ENCODE measurements at places on chromosomes 2 and 18.

DNA sequence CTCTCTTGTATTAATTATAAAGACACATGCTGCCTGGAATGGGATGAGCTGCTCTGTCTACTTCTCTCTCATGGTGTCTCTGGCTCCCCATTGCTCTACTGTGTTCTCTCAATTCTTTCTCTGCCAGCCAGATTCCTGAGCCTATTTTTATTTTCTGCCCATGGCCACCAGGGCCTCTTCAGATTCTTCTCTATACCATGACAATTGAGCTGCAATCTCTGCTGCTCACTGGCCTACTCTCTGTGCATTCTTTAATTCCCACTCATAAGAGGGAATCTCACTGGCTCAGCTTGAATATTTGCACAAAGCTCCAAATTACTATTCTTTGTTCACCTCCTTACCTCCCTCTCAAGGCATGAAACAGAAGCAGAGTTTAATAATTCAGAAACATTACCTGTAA is 161.4 kb upstream of the GULP1 start:
- no peak for DNase-seq

GRCh38 chr2:164220265-164220664 is 401.0 kb downstream of the GRB14 start:
- no peak for DNase-seq

DNA sequence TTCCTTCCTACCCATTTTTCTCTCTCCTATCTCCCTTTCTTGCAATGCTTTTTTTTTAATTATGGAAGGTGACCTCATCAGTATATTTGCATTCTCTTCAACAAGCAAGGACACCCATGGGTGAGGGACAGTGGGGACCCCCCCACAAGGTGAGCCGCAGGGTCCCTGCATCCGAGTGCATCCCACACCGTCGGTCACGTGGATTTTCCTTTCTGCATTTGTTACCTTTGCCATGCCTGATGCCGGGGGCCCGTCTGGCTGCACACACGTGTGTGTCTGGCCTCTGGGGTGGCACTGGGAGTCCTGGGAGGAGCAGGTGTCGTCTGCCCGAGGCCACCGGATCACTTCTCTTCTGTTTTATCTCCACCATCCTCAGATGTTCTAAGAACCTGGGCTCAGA is 30.1 kb upstream of the SNTG2 start:
- DNase-seq, result no peak

DNA sequence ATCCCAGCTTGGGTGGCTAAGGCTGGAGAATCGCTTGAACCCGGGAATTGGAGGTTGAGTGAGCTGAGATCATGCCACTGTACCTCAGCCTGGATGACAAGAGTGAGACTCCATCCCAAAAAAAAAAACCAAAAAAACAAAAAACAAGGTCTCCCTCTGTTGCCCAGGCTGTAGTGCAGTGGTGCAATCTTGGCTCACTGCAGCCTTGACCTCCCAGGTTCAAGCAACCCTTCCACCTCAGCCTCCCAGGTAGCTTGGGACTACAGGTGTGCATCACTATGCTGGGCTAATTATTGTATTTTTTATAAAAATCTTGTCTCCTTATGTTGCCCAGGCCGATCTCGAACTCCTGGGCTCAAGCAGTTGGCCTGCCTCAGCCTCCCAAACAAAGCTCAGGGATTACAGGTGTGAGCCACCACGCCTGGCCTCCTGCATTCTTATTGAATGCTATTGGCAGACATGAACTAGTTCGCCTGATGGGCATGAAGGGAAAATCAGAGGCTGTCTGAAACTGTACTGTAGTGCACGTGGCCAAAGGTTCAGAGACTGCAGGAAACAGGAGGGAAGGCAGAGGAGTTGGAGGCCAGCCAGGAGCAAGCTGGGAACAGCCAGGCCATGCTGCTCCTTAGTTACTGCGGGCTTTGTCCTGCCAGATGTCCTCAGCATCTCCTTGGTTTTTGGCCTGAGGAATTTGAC is 16.0 kb upstream of the ASXL2 start:
- DNase-seq, result peak; percentile 36

DNA sequence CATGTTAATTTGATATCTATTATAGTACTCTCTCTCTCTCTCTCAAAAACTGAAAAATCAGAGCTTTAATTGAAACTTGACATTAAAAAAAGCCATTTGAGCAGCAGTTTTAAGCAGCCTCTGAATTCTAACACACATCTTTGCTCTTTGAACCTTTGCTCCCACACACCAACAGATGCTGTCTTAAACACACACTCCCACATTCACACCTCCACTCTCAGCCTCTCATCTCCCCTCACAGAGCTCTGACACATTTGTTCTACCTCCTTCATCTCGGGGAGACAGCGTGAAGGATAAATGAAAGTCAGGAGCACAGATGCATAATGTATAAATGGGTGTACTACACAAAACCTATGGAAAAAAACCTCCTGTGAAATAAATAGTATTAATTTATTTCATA is 95.2 kb downstream of the NAB1 start:
- no peak for DNase-seq

DNA sequence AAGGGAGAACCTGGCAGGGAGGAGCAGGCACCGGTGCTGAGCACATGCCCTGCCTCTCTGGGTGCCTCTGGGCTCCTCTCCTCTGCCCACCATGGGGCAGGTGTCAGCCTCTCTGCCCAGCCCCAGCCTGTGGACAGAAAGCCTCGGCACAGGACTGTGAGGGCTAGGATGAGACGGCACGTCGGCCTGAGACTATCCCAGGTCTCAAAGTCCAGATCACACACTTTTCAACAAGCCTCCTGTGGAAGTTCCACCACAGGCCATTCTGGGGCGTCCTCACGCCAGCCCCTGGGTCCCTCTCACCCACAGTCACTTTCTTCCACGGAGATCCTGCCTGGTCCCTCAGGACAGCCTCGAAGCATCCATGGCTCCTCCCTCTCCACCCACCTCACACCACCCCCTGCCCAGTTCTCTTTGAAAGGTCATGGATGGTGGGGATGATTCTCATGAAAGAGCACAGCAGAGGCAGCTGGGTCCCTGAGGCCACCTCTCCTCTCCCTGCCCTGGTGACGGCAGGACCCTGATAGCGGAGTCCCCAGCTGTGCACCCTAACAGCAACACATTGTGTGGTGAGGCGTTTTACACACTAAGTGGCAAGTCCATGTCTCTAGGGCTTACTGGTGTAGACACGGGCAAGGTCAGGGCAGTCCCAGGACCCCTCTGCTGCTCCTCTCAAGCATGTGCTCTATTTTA is 569.4 kb upstream of the SALL3 start:
- no peak for DNase-seq

DNA sequence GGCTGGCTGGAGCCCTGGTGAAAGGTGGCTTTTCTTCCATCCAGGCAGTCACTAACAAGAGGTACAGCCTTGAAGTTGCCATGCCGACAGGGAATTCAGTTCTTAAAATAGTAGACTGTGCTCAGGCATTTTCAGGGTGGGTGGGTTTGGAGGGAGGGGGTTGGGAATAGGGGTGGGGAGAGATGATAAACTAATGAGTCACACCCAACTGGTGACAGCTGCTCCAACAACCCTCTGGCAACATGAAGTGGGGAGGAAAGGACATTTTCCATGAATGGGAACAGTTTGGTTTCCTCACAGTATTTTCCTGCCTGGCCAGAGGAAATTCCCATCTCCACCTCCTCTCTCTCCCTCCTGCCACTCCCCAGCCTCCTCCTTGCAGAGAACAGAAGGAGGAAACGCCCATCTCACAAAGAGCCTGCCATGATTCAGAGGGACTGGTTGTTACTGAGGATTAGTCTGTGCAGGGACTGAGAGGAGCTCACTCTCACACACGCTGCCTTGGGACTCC is 113.0 kb upstream of the SLC1A4 start:
- peak; percentile 52 for DNase-seq

DNA sequence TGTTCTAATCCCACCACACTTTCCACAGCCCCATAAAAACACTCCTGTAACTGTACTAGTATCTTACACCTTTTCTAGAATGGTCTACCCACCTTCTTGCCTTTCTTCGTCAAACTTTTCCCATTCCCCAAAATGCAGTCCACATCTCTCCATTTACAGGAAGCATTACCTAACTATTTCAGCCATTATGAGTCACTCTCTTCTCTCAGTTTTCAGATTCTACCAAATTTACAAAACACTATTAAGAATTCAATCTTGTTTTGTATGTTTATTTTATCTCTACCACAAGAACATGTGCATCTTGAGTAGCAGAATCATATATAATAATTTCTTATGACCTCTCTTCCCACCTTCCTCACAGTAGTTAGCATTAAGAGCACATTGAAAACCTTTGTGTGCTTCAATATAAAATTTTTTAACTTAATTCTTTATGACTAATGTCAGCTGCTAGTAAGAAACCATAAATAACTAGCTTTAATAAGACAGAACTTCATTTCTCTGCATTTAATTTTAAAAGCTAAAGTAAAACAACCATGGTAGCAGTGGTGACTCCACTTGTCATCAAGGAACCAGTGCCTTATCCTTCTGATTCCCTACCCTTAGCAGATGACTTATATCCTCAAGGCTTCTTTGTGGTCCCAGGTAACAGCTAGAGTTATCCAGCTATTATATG is 56.6 kb upstream of the MAP2 start:
- DNase-seq, result no peak

GRCh38 chr2:138493334-138493733 is 8.2 kb upstream of the SPOPL start:
- DNase-seq, result no peak

DNA sequence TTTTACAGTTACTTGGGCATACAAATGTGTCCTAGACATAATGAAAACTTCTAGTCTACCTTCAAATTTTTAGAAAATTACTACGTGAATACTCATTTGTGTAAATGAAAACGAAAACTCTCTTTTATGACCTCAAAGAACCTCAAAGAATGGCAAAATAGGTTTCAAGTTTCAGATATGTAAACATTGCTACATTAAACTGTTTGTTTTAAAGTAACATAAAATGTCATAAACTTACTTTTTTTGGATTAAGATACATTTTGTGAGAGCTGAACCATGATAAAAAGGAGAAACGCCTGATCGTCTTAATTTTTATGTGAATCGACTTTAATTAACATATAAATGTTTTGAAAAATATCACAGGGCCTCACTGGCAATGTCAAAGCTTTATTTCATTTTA is 91.4 kb downstream of the PPP1R1C start:
- no peak for DNase-seq

GRCh38 chr2:46735108-46735691 is 180.4 kb downstream of the MCFD2 start:
- DNase-seq, result no peak

DNA sequence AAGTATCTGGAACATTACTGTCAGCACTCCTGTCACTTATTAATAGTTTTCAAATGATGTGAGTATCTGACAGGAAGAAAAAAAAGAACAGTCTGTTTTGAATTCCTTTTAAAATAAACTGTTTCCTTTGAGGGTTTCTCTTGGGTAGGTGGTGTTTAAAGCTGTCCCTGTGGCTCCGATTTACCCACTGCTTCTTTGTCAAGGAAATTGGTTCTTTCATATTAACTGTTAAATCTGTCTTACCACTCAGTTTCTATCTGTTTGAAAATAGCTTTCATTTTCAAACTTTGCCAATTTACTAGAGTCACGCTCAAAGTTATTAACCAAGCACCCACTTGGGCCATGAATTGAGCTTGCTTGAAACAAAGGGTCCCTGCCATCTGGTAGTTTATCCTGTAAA is 614.6 kb upstream of the NXPH2 start:
- no peak for DNase-seq

DNA sequence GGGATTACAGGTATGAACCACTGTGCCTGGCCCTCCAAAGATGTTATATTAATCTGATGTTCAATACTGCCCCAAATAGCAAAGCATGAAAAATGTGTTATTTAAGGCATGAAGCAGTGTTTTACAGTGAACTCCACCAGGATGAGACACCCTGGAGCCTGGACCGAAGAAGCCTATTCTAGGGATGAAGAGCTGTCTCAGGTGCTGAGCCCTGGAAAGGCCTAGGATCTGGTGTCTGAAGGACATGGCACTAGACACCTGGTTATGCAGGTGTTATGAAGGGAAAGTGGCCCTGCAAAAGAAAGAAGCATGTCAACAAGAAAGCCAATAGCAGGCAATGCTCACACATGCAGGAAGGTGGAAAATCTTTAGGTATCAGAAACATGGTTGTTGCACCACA is 374.4 kb downstream of the CLIP4 start:
- DNase-seq, result no peak

- no peak for DNase-seq
Observed at GRCh38 chr2:173752152-173752551, 213.0 kb downstream of the SP3 start.

DNA sequence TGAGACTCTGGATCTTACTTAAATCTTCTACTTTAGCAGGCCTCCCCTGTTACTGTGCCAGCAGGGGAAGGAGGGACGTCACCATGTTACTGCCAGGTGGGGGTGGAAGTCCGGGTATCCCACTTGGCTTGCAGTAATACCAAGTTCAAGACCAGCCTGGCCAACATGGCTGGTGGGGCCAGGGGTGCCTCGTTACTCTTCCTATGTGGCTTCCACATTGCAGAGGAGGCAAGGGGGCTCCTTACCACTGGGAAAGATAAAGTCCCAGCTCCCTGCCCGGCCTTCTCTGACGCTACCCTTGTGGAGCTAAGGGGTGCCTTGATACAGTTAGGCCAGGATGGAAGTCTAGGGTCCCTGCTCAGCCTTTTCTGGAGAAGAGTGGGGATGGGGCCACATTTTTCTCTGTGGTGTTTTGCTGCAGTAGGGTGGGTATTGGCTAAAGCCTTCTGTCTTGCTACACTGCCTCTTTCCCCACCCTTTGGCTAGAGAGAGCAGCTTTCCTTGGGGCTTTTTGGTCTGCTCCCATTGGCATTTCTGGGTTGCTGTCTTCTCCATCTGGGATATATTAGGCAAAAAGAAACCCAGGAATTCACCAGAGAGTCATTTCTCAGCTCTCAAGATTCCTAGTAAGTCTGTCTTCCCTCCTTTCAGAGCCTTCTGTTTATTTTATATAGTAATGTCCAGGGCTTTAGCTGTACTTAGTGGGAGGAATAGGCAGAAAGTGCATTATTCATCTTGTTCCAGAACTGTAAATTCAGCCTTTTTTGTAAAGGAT is 21.9 kb downstream of the ELMOD3 start:
- DNase-seq, result no peak

DNA sequence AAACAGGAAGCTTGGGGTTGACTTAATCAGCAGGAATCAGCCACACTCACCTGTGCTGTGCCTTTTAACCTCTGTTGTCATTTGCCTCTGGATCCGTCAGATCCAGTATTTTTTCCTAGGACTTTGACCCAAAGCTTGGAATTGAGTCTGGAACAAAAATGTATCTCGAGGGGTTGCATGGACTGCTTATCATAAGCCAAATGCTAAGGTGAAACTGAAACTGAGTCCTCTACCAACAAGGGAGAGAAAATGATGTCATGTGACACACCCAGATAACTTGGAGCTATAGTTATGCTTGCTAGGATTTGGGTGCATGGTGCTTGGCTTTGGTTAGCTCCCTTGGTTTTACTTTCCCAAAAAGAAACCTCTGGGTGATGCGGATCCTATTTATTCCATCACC is 2158.6 kb upstream of the PIK3C3 start:
- no peak for DNase-seq

DNA sequence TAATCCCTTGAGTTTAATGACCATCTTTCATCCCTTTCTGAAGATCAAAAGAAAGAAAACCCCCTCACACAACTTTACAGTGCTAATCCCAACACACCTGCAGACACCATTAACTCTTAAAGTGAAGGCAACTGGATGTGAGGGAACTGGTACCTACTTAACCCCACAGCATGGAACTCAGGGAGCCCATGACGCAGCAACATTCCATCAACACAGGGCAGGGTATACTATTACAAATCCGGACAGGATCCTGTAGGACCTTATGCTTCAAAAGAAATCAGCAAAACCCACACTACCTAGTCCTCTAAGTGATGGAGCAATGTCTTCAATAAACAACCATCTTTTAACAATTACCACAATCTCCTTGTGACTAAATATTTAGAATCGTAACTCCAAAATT is 78.6 kb downstream of the FARSB start:
- DNase-seq, result no peak

Measured in femur (tissue), 1 donor.